ENCODE measurements at places on chromosomes 1 and 21.

GRCh38 chr1:181314010-181314409, 169.3 kb upstream of the CACNA1E start:
- DNase-seq: no peak

GRCh38 chr1:109669246-109669948, 1.5 kb downstream of the GSTM2 start:
- no peak for DNase-seq

DNA sequence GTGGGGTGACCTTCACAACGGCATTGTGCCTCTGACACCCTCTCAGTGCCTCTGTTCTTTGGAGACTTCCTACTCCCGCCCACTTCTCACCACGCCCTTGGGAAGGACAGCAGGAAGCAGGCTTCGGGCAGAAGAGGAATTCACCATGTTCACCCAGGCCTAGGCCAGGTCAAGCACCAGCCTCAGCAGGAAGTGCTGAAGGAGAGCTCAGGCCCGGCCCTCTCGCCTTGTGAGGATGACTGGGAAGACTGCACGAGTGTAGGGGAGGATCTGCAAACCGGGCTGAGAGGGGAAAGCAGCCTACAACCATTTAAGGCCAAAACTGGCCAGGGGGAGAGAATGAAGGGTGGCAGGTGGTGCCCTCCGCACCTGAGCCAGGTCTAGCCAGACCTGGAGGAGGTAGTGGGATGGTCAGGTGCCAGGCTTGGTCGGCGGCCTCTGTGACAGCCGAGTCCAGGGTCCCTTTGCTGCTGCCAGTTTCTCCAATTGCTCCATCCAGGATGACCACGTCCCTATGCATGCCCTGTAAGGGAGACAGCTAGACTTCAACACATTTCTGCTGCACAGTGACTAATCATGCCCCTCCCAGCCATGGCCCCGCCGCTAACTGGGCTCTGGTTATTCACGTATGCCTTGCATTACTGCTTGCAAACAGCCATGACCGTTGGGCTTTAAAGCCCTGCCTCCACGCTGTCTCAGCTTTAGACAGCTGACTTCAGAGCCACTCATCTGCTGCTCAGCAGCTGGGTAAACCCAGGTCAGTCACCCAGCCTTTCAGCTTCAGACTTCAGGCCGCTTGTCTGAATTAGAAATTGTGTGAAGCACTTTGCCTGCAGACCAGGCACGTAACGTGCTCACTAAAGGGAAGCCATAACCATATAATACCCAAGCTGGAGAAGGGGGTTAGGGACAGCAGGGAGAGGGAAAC, 8.9 kb downstream of the MRTO4 start:
- no peak for DNase-seq

DNA sequence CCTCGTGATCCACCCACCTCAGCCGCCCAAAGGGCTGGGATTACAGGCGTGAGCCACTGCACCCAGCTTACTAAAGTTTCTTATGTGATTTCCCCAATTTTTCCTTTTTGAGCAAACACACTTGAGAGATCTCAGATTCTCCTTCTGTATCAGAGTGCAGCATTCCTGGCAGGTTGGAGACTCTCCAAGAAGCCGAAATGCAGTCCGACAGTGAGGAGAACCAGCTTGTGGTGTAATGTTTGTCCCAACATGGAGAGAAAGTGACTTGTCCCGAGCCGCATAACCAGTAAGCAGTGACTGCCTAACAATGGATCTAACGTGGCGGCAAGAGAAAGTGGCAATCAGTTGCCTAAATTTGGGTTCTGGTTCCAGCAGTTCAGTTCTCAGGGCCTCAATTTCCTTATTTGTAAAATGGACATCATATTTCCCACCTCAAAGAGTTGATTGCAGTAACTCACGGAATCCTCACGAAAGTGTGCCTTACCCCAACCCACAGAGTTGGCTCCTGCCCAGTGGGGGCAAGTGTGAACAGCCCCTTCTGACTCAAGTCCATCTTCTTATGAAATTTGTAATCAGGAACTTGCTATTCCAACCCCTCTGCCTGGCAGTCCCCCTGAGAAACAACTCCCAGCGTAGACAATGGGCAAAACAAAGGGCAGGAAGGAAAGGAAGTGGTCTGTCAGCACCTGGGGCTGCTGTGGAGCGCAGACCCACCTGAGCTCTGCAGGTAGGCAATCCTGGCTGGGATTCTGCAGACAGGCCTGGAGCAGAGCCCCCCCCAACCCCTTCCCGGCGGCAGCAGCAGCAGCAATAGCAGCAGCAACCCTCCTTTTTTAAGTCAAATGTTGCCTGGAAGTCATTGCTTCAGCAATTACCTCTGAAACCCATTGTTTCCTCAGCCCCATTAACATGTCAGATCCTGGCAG, 223.6 kb upstream of the POU3F1 start:
- DNase-seq: no peak

GRCh38 chr1:72885017-72885416, 602.7 kb upstream of the NEGR1 start:
- no peak for DNase-seq

DNA sequence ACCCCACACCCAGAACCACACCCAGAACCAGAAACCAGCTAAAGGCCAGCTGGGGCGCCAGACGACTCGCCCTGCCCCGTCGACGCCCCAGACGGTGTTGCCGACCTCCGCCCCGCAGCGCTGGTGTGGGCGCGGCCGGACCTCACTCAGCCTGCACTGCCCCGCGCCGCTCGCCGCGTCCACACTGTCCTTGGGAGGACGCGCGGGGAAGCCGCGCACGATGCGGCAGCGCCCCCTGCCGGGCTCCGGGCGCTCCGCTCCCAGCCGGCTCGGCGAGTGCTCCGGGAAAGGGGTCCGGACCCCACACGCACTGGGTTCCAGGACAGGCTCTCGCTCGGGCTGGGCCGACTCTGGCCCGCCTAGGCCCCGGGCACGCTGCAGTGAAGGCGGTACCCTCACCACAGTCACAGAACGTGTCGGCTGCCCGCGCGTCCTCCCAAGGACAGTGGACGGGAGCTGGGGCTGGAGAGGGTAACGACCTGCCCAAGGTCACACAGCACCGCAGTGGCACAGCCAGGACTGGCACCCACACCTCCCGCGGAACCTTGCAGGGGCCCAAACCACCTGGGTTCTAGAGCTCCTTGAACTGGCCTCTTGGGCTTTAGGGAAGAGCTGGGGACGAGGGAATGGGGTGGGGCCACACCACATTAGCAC, 90.2 kb downstream of the DMRTA2 start:
- DNase-seq: no peak

DNA sequence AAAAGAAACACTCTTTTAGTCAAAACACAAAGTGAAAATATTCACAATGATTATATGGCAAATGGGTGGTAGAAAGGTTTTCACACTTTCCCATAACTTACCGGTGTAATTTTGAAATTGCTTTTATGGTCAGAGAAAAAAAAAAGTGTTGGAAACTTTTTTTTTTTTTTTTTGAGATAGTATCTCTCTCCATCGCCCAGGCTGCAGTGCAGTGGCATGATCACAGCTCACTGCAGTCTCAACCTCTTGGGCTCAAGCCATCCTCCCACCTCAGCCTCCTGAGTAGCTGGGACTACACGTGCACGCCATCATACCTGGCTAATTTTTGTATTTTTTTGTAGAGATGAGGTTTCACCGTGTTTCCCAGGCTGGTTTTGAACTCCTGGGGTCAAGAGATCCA, 3.3 kb downstream of the IFNGR2 start:
- no peak for DNase-seq

DNA sequence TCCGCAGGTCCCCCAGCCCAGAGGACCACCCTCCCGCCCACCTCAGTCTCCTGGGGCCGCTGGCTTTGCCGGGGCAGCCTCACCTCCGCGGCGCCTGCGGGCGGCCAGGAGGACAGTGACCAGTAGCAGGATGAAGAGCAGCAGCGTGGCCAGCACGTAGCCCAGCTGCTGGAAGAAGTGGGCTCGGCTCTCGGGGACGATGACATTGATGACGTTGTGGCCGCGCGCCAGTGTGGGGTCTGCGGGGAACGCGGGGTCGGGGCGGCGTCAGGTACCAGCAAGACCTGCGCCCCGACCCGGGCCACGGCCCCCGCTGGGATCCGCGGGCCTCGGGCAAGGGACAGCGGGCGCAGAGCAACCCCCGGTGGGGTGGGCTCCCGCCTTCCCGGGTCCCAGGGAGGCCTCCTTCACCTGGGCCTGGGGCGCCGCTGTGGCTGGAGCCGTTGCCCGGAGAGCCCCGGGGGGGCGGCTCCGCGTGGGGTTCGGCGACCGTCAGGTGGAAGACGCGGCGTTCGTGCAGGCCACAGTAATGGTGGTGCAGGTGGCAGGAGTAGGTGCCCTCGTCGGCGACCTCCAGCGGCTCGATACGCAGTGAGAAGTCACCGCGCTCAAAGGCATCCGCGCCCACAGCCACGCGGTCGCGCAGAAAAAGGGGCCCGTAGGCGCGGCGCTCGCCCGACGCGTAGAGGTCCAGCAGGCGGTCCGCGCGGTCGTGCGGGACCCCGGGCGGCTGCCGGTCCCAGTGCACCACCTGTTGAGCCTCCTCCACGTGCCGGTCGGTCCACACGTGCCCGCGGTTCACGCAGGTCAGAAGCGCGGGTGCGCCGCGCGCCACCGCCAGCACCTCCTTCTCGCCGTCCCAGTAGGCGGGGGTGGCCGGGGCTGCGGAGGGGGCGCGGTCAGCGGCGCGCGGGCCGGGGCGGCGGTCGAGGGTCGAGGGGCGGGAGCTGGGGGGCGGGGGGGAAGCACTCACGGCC, 3.8 kb downstream of the MXRA8 start:
- DNase-seq: no peak

DNA sequence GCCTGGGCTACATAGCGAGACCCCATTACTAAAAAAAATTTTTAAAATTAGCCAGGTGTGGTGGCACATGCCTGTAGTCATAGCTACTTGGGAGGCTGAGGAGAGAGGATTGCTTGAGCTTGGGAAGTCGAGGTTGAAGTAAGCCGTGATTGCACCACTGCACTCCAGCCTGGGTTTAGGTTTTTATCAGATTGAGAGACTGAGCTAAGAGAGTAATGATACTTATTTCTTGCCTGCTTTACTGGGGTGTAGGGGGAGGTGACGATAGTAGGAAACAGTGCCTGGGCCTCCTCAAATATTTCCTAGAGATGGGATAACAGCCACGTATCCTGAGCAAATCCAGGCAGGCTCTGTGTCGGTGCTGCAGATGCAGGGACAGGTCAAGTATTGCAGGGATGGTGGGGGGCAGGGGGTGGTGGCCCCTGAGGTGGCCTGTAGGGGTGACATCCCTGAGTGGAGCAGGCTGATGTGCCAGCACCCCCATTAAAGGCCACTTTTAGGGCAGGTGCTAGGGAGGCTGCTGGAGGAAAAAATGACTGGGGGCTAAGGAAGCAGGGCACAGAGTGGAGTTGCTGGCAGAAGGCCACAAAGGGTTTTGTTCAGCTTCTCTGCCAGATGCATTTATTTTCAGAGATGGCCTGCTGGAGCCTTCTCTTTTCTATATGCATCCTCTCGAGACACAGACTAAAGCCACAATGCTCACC, 130.5 kb downstream of the RHOU start:
- DNase-seq: no peak

GRCh38 chr1:21323091-21323490, 32.8 kb upstream of the ECE1 start:
- no peak for DNase-seq

DNA sequence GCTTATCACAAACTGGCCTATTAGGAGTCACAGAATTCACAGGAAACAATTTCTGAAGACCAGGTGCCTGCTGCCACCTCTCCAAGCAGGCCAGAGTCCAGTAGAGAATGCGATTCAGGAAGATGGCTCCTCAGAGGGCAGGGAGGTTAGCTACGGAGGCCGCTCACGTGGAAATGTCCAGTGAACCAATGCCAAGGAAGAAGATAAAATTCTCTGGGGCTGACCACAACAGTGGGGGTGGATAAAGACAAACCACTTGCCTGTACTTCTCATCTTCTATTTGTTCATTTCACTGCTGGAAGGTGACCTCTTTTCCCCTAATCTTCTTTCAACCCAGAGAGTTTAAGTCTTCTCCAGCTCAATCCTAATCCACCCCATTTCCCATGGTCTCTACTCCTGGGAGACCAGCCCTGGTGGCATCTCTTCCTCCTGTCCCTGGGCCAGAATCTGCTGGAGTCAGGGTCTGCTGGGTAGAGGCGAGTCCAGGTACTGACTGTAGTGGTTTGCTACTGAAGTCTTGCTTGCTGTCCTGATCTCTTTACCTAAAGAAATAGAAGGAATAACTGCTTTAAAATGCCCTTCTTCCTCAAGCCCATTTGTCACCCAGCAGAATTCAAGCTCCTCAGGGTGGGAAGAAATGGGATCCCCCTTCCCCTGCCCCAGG, 3.2 kb downstream of the PSRC1 start:
- DNase-seq: no peak

GRCh38 chr1:232751393-232752140, 53.6 kb upstream of the MAP10 start:
- DNase-seq: no peak

- no peak for DNase-seq
Measured at GRCh38 chr21:34795175-34795547, 126.4 kb downstream of the CLIC6 start.

- DNase-seq: no peak
Measured at GRCh38 chr1:71919811-71920509, 362.4 kb downstream of the NEGR1 start.

- no peak for DNase-seq
Measured at GRCh38 chr1:207747627-207748492, 4.0 kb upstream of the CD46 start.

DNA sequence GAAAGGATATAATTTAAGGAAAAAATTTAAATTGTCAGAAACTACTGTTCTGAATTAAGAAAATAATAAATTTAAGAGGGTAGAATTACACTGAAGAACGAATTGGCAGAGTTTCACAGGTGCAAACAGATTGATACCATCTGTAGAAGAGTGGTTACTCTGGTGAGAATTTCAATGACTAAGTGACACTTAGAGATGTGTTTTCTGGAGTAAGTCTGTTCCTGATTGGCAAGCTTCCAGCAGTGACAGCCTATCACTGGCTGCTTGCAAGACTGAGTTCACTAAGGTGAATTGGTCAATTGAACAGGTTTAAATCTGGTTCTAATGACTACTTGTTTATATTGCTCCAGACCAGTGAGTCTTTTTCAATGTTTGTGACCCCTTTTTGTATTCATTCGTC, 838.2 kb upstream of the RGS18 start:
- no peak for DNase-seq

- DNase-seq: no peak
Measured at GRCh38 chr1:89670163-89670562, 37.2 kb downstream of the LRRC8C start.

GRCh38 chr1:54047384-54048305, 5.4 kb downstream of the TMEM59 start:
- DNase-seq: no peak

DNA sequence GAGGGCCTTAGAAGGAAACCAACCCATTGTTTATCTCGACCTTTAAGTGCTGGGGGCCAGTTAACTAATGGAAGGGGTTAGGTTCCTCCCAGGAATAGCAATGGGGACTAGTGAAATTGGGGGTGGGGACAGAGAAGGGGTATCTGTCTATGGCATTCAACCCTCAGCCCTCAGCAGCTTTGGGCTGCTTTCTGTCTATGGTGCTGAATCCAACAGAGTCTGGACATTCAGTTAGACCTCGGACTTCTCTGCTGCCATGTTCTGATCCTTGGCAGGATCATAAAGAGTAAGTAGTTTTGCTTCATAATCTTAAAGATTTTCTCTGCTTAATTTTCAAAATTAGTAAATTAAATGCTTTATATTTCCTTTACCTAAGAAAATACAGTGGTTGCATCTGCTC, 2.6 kb upstream of the EPHA10 start:
- DNase-seq: no peak

All from stimulated activated CD8-positive, alpha-beta memory T cell treated with anti-CD3 and anti-CD28 coated beads, Interleukin-4, amount 100 ng/mL, for 1 hour (primary cell).